Glomerular endothelial cell (primary cell): ENCODE measurements at places on chromosomes 6 and 20. TPM values are rescaled to one million over a fixed set of nuclear protein-coding genes. Genes with fewer than 3 reads are reported as not detected.

Gene CSNK2B
- 292 and 314 TPM in 2 replicates for total RNA-seq

GRCh38 chr20:57091748-57092111 lies 174.7 kb downstream of the BMP7 start:
- DNase-seq: no peak

GRCh38 chr20:32536851-32537656 lies 48.1 kb downstream of the NOL4L start:
- no peak for DNase-seq

- no peak for DNase-seq
Measured at GRCh38 chr20:23234311-23235078, 116.1 kb upstream of the NXT1 start.

DNA sequence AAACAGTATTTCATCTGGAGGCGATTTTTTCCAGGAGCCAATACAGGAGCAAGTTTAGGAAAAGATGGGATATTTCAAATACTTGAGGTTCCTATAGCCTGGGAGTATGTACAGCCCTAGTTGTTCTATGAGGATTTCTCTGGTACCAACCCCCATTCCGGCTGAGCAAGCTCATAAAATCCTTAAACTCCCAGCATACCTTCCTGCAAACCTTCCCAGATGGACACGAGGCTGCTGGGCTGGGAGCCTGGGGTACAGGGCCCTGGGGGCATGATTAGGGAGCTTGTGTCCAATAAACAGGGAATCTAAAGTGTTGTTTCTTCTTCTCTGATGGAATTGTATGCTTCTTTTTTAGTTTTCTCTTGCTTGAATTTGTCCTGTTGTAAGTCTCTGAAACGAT lies 1.5 kb downstream of the PRRC2A start:
- DNase-seq: no peak

Gene QKI
- total RNA-seq: 180 and 224 TPM in 2 replicates

- no peak for DNase-seq
Measured at GRCh38 chr6:82182756-82183155, 64.8 kb downstream of the IBTK start.

GRCh38 chr20:6768228-6769140 lies 998 bp downstream of the BMP2 start:
- DNase-seq: no peak

DNA sequence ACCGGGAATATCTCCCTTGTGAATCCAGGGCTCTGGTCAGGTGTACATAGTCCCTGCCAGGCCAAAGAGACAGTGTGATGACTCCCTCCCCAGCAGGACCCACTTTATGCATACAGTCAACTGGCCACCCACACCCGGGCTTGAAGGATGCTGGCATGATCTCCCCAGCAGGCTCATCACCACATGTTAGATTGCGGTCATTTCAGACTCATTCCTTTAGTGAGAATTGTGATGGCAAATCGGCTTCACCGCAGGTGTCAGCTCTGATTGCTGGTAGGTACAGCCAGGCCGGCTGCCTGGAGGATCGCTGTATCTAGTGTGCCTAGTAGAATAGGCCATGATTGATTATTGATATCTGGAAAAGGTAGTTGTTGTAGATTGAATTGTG lies 24.5 kb downstream of the CD83 start:
- DNase-seq: no peak

- no peak for DNase-seq
Measured at GRCh38 chr6:7974565-7974937, 64.0 kb upstream of the TXNDC5 start.

Gene COL19A1
- not detected in 2 replicates for total RNA-seq

Gene WFDC10B
- total RNA-seq: not detected in 2 replicates

GRCh38 chr6:88342336-88342735 lies 176.2 kb upstream of the CNR1 start:
- DNase-seq: no peak

- no peak for DNase-seq
Measured at GRCh38 chr6:45423824-45424450, 46.2 kb upstream of the SUPT3H start.

- DNase-seq: no peak
Measured at GRCh38 chr20:58708246-58708931, 15.8 kb downstream of the NPEPL1 start.

GRCh38 chr6:167341038-167341583 lies 16.2 kb downstream of the TTLL2 start:
- DNase-seq: no peak

Gene CYP39A1
- total RNA-seq: 1.9 TPM in 1 of 2 replicates, not detected in the other

Gene CDH26
- not detected in 2 replicates for total RNA-seq

DNA sequence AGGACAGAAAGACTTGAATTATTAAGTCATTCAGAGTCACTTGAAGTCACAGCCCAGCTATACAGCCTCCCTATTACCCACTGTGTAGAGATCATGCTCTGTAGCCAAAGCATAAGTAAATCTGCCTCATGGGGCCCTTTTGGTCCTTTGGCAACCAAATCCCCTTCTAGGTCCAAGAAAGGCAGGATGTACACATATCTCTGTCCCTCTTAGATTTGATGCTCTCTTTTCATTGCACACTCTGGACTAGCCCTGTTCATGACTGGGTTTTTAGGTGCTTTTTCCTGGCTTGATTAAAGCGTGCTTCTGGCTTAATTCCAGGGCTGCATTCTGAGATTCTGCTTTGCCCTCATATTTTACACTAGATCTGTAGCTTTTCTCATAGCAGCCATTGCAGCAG lies 296.8 kb downstream of the TENT5A start:
- no peak for DNase-seq

Gene PROKR2
- not detected in 2 replicates for total RNA-seq

Gene TP53TG5
- not detected in 2 replicates for total RNA-seq

Gene SLC35F1
- not detected in 2 replicates for total RNA-seq

DNA sequence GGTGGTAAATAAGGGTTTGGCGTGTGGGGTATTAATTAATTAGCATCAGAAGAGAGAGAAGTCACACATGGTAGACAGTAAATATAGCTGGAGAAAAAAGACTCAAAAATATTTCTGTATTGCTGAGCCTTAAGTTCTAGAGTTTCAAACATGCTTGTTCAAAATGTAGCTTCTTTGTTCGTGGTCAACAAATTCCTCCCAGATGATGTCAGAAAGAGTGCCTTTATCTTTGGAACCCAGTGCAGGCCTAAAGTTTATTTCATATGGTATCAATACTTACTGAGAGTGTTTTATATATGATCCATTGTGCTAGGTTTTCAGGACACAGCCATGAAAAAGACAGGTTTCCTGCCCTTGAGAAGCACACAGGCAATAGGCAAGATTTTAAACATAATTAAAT lies 18.3 kb downstream of the MARCKS start:
- no peak for DNase-seq

DNA sequence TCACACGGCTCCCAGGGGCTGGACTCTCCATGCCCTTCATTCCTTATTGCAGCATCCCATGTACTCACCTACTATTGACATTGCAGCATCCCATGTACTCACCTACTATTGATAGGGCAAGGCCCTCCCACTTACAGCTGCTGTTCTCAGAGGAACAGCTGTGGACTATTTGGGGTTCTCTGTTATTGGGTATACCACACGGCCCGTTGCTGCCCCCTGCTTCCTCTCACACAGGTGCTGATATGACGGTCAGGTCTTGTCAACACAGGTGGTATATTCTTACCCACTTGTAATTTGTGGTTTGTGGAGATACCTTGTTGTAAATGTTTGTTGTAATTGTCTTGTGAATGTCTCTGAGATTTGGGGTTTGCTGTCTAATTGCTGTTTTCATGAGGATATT lies 18.8 kb downstream of the ALDH5A1 start:
- no peak for DNase-seq

Gene MGME1
- 16.6 and 18.6 TPM in 2 replicates for total RNA-seq

DNA sequence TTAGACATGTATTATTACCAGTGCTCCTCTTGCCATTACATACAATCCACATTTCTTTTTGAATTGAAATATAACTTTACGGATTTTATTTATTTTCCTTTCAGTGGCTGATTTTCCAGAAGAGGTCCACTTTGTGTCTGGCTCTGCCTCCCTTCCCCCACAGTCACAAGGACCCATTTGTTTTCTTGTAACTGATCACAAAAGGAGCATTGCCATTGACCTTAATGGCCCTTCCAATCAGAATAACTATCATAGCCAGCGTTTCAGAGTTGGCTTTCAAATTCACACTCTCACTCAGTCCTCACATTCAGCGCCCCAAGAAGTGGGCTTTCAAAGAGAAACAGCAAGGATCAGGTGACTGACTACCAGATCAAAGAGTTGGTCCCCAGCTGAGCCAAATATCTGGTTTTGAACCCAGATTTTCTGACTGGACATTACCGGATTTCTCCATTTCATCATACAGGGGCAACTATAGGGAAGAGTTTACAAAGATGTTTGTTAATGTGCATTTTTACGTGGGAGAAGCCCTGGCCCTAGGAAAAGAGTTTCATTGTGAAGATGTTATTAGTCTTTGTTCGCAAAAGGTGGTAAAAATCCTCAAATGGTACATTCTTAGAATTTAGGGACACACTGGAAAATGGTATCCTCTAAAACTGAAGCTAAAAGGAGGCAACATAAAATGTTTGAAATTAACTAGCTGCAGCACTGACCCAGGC lies 2.0 kb upstream of the SLC22A23 start:
- DNase-seq: no peak

DNA sequence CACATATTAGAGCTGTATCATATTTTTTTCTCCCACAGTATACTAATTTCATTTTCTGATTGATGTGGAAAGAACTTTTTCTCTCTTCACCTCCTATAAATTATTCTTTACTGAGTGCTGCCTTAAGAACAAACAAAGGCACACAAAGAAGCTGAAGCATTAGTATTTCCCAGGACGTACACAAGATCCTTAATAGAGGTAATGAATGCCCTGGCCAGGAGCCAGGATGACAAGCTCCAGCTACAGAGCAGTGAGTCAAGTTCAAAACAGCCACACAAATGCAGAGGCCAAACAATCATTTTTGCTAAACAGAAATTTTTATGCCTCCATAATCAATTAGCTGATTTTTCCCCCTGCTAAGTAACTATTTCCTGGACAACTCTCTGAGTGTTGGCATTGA lies 639.6 kb downstream of the EPHA7 start:
- peak; percentile 62 for DNase-seq

DNA sequence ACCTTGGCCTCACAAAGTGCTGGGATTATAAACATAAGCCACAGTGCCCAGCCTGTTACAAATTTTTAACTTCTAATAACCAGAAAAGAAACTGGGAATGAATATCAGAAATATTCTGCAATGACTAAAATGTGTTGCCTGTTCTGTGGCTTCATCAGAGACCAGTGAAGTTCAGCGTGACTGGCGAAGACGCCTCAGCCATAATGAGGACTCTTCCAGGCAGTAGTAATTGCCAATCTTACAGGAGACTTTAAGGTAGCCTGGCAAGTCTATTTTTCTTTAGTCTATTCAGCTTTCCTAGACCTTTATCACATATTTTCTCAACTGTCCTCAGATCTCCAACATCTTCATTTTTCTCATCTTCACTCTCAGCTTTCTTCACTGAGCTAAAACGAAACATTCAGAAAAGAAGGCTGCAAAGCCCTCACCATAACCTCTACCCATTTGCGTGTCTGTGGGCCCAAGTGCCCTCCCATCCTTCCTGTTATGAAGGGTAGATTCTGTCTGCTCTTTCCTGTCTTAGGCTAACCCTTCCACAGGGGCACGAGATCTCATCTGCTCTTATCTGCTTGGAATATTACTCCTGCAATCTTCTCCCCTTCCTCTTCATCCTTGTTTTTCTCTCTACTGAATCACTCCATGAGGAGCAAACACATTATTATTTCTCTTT lies 42.0 kb upstream of the OLIG3 start:
- no peak for DNase-seq

Gene SLC4A11
- 10.9 and 11.3 TPM in 2 replicates for total RNA-seq

DNA sequence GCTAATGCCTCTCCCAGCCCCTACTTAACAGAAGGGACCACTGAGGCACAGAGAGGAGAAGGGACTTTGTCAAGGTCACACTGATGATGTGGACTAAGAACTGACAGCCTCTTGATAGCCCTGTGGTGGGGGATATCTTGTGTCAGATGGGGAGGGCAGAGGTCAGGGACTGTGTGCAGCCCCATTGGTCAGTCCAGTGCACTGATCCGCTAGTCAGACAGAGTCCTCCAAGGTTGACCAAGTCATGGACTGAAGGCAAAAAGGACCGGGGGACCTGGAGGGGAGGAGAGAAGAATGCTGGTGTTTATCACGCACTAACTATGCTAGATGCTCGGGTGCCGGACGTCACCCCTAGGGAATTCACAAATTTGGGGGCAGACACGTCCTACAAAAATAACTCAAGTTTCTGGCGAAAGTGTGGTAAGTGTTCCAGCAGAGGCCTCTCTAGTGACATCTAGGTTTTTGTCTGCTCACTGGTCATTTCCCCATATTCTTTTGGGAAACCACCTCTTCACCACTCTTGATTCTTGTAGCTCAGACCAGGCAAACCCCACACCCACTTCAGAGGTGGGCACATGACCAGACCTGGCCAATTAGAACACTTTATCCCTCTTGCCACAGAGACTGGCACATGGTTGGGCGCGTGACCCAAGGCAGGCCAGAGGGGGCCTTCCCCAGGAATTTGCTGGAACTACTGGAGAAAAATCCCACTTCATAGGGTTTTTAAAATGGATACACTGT lies 21.0 kb downstream of the TCF15 start:
- DNase-seq: no peak

DNA sequence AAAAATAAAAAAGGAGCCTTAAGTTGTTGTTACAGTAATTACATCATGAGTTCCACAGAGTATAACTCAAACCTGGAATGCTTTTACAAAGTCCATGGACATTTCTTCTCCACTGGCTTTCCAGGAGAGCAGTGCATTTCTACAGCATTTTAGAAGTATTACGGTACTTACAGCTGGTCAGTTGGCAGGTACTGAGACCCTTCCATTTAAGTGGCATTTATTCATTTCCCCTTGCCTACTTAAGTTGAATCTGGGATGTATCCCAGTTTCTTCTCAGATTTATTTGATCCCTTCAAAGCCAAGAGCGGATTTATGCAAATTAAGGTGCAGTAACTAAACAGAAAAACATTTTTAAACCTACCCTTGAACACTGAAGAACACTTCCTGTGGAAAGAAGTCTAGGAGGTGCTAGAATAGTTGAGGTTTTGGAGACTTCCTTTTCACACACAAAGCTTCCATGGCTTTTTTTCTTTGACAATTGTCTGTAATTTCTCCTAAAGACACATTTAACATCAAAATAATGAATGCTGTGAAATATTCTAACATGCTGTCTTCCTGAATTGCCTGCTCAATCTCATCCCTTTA lies 3.4 kb downstream of the PRDM13 start:
- DNase-seq: no peak

DNA sequence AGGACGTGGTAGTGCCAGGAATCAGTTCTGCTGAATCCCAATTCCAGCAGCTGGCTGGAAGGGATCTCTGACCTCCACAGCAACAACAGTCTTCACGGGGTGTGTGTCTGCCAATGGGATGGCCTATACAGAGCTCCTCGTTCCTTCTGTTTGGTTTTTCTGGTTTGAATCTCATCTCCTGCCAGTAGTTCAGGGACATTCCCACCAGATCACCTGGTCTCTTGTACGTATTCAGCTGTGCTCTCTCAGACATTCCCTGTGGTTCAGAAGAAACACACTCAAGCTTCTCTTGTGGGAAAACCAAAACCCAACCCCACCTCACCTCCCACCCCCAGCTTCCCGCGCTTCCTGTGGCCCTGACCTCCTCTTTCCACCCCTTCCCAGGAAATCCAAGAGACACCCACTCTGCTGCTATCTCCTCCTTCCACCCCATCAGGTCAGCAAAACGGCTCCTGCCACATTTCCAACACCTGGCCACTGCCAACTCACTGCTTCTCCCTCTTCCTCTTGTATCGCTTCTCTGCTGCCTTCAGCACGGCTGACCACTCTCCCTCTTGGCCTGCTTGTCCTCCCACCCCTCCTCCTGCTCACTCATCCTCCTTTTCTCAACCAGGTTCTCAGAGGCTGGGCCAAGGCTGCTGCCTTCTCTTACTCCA lies 63.3 kb upstream of the PTGIS start:
- DNase-seq: no peak
